GM12892 (cell line): ENCODE measurements at places on chromosomes 4 and X.

DNA sequence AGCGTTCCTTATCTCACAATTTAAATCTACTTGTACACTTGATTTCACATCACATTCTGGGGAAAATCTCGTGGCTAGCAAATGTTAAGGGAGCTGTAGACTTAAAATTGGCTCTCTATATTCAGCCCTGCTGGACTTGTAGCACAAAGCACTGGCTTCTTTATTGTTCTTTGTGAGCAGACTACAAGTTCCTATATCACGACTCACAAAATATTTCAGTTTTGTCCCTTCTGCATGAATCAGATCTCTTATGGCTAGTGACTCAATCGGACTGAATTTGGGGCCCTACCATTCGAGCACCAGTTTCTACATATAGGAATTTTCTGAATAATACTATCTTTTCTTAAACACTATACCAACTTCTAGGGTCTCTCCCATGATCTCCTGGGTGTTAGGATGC is 390.1 kb downstream of the ADAM29 start:
- no peak for DNase-seq

DNA sequence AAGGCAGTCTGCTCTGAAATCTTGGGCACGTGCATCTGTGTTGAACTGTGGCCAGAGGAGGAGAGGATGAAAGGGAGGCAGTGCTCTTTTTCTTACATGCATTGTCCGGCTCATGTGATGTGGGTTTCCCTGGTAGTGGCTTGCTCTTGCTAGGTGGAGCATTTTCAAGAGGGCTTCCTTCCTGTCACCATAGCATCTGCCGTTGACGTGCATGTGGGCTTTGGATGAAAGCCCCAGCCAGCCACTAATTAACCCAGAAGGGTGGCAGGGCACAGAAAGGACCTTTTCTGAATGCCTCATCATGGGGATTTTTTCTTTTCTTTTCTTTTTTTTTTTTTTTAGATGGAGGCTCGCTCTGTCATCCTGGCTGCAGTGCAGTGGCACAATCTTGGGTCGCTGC is 121.3 kb downstream of the GPR143 start:
- no peak for DNase-seq

GRCh38 chr4:15375667-15376066 is 52.2 kb upstream of the C1QTNF7 start:
- no peak for DNase-seq

GRCh38 chrX:48474127-48474526 is 1.9 kb upstream of the FTSJ1 start:
- DNase-seq, result no peak

DNA sequence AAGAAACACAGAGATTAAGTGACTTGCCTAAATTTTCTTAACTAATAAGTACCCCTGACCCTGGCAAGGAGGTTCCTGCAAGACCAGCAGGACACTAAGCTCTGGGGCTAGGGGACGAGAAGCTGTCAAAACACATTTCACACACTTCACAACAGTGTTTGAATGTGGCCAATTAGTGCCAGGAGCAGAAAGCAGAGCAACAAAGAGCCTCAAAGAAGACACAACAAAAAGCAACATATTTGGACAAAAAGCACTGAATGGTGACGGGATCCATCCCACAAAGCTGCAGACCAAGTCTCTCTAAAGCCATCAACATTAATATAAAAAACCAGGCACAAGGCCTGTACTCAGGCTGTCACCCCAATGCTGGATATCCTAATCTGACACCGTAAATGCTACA is 361.9 kb upstream of the RASGEF1B start:
- DNase-seq, result no peak

DNA sequence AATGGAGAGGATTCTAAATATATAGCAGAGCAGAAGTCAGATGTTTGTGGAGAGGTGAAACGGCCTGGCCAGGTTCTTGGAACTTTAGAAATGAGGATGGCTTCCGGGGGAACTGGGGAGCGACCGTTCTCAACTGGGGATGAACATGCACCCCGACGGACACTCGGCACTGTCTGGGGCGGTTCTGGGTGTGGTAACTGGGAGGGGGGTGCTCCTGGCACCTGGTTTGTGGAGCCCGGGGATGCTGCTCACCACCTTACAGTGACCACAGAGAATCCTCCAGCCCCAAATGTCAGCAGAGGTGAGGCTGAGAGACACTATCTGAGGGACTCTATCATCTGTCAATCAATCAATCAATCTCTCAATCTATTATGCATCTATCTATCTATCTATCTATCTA is 69.0 kb upstream of the PPP2R3B start:
- DNase-seq, result no peak

DNA sequence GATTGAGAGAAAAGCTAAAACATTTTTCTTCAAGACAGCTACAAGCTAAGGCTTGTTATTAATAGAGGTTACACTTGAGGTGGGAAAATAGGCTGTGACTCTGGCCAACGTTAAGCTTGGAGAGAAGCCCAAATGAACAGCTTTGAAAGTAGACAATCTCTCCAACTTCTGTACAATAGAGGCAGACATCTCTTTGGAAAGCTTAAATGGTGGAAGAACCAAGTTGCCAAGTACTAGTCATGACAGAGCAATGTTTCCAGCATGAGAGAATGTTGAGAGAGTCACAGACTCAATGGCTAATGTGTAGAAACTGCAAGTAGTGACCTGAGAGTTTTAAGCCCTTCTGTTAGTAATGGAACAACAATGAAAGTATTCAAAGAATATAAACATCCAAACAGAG is 298.1 kb downstream of the INPP4B start:
- no peak for DNase-seq

DNA sequence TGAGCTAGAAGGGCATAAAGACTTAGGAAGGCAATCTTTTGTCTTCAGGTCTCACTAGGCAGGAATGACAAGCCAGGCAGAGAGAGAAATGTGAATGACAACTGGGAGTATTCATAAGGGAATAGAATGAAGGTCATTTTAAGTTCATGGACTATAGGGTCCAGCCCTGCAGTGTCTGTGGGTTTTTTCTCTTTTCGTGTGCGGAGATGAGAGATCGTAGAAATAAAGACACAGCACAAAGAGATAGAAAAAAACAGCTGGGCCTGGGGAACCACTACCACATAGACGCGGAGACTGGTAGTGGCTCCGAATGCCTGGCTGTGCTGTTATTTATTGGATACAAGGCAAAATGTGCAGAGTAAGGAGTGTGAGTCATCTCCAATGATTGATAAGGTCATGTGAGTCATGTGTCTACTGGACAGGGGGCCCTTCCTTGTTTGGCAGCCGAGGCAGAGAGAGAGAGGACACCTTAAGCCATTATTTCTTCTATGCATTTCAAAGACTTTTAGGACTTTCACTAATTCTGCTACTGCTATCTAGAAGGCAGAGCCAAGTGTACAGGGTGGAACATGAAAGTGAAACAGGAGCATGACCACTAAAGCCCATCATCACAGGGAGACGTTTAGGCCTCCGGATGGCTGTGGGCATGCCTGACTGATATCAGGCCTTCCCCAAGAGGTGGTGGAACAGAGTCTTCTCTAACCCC is 921.8 kb upstream of the PCDH10 start:
- no peak for DNase-seq

DNA sequence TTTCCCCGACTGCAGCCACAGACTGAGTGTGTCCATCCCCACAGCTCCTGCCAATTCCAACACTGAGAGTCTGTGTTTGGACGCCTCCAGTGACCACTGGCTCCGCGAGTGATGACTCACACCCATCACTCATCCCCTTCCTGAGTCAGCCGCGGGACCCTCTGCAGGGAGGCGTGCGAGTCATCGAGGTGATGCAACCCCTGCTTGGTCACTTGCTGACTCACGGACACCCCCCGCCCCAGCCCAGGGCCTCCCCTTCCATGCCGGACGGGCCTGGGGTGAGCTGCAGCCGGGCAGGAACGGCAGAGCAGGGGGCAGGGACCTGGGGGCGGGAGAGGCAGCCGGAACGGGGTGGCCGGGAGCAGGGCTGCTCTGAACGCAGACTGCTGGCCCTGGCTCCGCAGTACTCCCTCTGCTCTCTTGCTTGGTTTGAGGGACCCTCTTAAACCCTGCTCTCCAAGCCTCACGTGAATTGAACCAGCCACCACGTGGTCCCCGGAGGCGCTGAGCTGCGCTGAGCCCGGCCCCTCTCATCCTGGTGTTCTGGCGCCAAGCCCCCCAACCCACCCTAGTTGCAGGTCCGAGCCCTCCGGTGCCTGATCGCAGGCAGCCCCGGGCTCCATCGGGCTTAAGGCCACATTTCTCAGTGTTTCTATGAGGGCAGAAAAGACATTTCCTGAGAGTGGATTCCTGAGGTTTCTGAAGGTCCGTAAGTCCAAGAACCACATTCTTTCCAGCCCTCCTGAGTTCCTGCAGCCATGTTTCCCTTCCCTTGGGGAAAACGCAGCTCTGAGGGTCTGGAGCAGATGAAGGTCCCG is 32.4 kb downstream of the FGFRL1 start:
- DNase-seq, result peak; percentile 21

GRCh38 chr4:175017751-175018150 is 99.6 kb downstream of the ADAM29 start:
- DNase-seq, result no peak

DNA sequence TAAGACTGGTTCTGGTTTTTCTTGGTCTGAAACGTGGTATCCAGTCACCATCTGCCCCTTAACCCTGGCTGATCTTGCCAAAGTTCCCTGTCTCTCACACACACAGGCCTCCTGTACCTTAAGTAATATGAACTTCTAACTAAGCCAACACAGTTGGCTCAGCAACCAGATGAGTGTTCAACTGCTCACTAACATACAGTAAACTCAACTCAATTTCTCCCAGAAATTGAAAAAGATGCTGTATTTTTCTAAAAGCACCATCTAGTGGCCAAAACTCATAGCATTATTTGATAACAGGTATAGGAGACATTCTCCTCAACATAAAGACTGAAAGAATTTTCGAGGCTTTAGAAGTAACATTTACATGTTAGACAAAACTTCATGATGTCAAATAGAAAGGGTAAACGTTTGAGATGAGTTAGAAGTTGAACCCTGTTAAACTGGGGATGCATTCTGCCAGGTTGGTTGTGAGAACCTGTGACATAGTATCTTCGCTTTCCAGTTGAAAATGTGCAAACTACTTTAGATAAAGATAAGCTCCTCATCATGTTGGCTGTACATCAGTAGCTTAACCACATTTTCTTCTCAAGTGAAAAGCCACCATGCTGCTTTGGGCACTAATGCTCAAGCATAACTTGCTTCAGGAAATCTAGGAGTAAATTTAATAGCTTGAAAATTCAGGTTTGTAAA is 31.2 kb downstream of the CCNI start:
- no peak for DNase-seq

- DNase-seq, result no peak
These were observed 150.9 kb downstream of the ENPP6 start for GRCh38 chr4:184066584-184067300.

DNA sequence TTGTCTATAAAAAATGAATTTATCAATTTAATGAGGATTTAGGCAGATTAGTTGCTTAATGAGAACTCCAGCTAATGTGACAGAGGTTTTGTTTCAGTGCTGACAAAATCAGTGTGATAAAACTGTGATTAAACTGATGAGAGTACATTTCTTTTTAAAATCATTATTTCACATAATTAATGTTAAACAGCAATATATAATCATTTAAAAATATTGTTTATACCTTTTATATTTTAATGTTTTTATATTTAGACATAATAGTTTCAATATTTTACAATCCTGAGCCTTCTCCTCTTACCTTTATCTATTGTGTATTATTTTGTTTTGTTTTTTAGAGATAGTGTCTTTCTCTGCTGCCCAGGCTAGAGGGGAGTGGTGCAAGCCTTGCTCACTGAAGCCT is 47.1 kb upstream of the MAB21L2 start:
- DNase-seq, result no peak

GRCh38 chrX:9635803-9636202 is 129.8 kb downstream of the GPR143 start:
- DNase-seq, result no peak

GRCh38 chrX:138788771-138789170 is 77.3 kb upstream of the FGF13 start:
- no peak for DNase-seq

DNA sequence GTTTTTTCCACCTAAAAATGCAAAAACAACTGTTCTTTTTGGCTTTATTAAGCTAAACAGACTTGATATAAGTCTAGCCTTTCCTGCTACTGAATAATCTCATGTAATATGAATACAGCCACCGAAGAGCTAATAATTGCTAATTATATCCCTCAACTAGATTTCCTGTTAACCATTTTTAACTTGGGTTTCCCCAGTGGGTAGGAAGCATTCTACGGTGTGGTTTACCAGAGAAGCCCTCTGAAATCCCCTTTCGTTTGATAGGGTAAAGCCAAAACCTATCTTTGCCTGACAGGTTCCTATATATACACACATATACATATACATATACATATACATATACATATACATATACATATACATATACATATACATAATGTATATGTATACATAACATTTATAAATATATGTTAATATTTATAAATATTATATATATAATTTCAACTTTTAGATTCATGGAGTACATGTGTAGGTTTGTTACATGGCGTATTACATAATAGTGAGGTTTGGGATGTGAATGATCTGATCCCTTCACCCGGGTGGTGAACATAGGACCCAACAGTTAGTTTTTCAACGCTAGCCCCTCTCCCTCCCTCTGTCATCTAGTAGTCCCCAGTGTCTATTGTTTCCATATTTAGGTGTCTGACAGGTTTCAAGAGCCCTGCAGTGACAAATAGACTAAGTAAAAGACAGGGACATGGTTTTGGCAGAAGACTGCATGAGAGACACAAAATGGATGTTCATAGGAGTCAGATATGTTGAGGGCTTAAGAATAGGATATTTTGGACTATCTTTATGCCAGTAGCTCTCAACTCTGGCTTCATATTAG is 62.4 kb downstream of the ATXN3L start:
- DNase-seq, result no peak

DNA sequence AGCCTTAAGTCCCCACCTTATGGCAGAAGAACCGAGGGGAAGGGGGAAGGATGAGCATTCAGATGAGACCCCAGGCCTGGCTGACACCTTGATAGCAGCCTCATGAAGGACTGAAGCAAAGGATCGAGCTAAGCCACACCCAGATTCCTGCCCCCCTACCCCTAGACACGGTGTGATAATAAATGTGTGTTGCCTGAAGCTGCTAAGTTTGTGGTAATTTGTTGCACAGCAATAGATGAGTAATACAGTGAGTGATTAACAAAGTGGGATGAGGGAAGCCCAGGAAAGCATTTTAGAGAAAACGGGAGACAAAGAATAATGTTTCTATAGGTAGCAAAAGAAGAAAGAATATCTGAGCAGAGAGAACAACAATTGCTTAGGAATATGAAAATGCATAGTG is 404.2 kb downstream of the MID1IP1 start:
- DNase-seq, result no peak

DNA sequence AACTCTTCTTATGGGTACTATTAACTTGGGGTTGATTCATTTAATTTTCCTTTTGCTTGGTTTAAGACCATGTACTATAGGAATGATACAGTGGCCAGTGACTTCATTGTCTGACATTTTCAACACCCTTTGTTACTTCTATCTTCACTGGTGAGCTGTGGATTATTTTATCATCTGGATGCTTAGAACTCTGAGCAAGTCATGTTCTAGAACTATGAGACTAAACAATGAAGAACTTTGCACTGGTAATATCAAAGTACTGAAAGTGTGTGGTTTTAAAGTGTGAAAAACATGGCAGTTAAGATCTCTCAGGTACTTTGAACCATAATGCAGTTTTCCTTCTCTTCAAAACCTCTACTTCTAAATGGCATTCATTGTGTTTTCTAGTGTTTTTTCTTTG is 47.8 kb downstream of the MAP7D3 start:
- DNase-seq, result no peak
